ENCODE measurements at places on chromosomes 12 and 14. TPM values are rescaled to one million over a fixed set of nuclear protein-coding genes. Genes with fewer than 3 reads are reported as not detected.

Gene C14orf39
- total RNA-seq, result not detected

GRCh38 chr12:119115296-119115905, 63.3 kb upstream of the HSPB8 start:
- no peak for DNase-seq

GRCh38 chr12:53980802-53981496, 4.0 kb upstream of the HOXC10 start:
- DNase-seq, result no peak

DNA sequence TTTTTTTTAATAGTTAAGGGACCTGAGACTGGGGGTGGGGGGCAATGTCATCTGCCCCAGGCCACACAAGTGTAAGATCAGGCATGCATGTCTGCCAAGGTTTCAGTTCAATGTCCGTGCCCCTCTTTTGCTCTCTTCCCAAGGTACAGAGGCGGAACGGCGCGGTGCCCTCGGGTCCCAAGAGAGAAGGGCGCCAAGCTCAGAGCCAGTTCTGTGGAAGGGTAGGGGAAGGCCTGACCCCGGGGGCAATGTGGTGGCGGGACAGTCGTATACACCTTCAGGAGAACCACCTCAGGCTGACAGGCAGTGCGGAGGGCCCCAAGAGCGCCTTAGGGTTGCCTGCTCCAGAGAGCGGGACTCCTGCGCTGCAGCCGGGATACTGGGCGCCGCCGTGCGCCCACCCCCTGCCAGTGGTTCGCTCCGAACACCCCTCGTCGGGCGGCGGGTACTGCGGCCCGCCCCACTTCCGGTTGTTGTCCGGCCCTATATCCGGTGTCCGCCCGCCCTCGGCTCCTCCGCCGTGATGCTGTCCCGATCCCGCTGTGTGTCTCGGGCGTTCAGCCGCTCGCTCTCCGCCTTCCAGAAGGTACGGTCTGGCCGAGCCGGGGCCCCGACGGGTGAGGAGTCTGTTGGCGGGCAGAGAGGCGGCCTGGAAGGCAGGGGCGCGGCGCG, at the start of gene DLST:
Gene DLST, plus strand, starts transcription at position 486 of the 672 bp plus-strand sequence. Its CDS starts 38 bp downstream, at position 524.
- peak; percentile 85 for DNase-seq

- DNase-seq, result no peak
Observed at GRCh38 chr12:75690296-75690955, 179.0 kb upstream of the KRR1 start.

Measured in right atrium auricular region (tissue), 2 donors.